ENCODE measurements at places on chromosomes 11 and 22. TPM values are rescaled to one million over a fixed set of nuclear protein-coding genes. Genes with fewer than 3 reads are reported as not detected.

GRCh38 chr11:14784230-14784629 lies 107.8 kb downstream of the CYP2R1 start:
- H3K27ac ChIP-seq: no peak overlapping the region
- no peaks in the 10 kb centered on the region for H3K36me3 ChIP-seq
- H3K4me3 ChIP-seq: no peak overlapping the region
- H3K4me1 ChIP-seq: no peaks in the 10 kb centered on the region
- DNase-seq: no peak
- H3K27me3 ChIP-seq: no peaks in the 10 kb centered on the region

The MRGPRF gene
- 11.5 TPM for total RNA-seq

The SCGB1A1 gene
- 3,364 TPM for total RNA-seq

GRCh38 chr11:59182457-59183151 lies 10.7 kb downstream of the DTX4 start:
- peaks cover 15% of the 10 kb centered on the region for H3K36me3 ChIP-seq
- no peak overlapping the region for H3K27ac ChIP-seq
- no peak overlapping the region for H3K4me3 ChIP-seq
- peaks cover 67% of the 10 kb centered on the region for H3K4me1 ChIP-seq

DNA sequence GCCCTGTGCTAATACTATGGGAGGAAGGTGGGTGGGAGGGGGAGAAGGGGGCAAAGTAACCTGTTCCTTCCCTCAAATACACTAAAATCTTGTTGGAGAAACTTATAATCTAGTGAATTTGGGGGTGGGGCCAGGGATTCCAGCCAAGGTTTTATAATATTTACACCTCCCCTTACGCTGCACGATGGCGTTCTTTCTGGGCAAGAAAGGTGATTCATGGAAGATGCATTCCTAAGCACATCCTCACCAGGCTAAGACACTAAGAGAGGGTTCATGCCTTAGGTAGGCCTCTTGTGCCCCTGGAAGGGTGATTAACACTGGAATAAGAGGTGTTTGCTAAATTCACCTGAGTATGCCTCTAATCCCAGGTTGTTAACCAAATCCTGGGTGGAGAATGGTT lies 82.6 kb downstream of the BARX2 start:
- H3K27ac ChIP-seq: no peak overlapping the region
- DNase-seq: no peak
- no peaks in the 10 kb centered on the region for H3K27me3 ChIP-seq
- no peaks in the 10 kb centered on the region for H3K36me3 ChIP-seq
- no peak overlapping the region for H3K4me3 ChIP-seq

- H3K4me1 ChIP-seq: no peaks in the 10 kb centered on the region
- H3K27ac ChIP-seq: no peak overlapping the region
- H3K27me3 ChIP-seq: no peaks in the 10 kb centered on the region
- H3K36me3 ChIP-seq: no peaks in the 10 kb centered on the region
- H3K4me3 ChIP-seq: no peak overlapping the region
Measured at GRCh38 chr11:37572491-37573171, 974.6 kb upstream of the RAG2 start.

DNA sequence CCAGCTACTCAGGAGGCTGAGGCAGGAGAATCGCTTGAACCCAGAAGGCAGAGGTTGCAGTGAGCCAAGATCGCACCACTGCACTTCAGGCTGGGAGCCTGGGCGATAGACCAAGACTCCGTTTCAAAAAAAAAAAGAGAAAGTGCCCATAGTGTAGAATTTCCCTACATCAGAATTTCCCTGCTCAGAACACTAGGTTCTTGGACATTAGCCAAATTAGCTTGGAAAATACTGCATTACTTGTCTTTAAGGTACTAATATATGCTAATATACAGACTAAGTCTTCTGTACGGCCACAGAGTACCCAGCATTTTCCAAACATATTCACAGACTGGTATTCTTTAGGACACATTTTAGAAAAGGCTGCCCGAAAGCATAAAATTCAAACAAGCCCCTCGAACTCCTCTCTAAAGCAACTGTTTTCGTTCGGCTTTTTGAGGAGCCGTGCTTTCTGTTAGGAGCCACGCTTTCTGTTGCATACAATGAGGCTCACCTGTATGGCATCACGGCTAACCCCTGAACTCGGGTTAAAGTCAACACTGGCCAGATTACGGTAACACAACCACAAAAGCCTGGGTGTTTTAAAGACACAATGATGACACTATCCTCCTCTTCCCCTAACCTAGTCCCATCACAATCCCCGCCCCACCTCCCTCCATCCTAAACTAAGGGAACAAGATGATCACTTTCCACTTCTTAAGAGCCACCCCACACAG lies 18.4 kb downstream of the TNKS1BP1 start:
- H3K27ac ChIP-seq: no peak overlapping the region
- no peak for DNase-seq
- H3K36me3 ChIP-seq: peaks cover 58% of the 10 kb centered on the region
- peaks cover 74% of the 10 kb centered on the region for H3K4me1 ChIP-seq

- no peaks in the 10 kb centered on the region for H3K27me3 ChIP-seq
- no peak for DNase-seq
- no peak overlapping the region for H3K4me3 ChIP-seq
Measured at GRCh38 chr11:77677138-77677537, 39.5 kb upstream of the CLNS1A start.

- H3K27ac ChIP-seq: no peak overlapping the region
- H3K27me3 ChIP-seq: peaks cover 3% of the 10 kb centered on the region
Measured at GRCh38 chr22:34760276-34761008, 305.5 kb upstream of the ISX start.

The SCN2B gene
- total RNA-seq: 1.6 TPM

DNA sequence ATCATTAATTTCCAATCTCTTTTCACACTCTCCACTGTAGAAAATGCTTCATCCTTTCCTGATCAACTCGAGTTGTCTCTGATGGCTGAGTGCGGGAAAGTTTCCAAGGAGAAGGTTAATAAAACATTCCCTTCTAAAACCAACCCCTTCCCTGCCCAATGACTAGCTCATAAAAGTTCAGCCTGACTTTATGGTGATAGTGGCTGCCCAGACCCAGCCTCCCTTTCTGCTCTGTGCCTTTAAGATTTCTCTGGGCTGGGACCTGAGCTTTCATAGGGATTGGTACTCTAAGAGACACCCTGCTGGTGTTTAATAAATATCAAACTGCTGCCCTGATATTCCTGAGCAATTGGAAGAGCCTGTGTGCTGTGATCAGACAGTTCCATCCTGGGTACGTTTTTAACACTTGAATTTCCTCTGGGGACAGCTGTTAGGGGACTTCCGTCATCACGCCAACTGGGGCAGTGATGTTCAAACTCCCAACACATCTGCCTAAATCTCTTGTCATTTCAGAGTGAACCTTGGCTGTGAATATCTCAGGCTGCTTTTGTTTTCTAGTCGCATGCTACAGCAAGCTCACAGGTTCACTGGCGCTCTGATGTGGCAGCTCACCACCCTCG lies 195.0 kb upstream of the KIRREL3 start:
- no peaks in the 10 kb centered on the region for H3K36me3 ChIP-seq
- no peaks in the 10 kb centered on the region for H3K4me1 ChIP-seq
- no peak overlapping the region for H3K27ac ChIP-seq
- H3K27me3 ChIP-seq: no peaks in the 10 kb centered on the region
- no peak overlapping the region for H3K4me3 ChIP-seq
- DNase-seq: no peak

- peaks cover 33% of the 10 kb centered on the region for H3K36me3 ChIP-seq
- DNase-seq: no peak
- no peak overlapping the region for H3K4me3 ChIP-seq
- H3K27ac ChIP-seq: no peak overlapping the region
- H3K27me3 ChIP-seq: no peaks in the 10 kb centered on the region
Measured at GRCh38 chr22:46682011-46682731, 55.9 kb downstream of the CERK start.

DNA sequence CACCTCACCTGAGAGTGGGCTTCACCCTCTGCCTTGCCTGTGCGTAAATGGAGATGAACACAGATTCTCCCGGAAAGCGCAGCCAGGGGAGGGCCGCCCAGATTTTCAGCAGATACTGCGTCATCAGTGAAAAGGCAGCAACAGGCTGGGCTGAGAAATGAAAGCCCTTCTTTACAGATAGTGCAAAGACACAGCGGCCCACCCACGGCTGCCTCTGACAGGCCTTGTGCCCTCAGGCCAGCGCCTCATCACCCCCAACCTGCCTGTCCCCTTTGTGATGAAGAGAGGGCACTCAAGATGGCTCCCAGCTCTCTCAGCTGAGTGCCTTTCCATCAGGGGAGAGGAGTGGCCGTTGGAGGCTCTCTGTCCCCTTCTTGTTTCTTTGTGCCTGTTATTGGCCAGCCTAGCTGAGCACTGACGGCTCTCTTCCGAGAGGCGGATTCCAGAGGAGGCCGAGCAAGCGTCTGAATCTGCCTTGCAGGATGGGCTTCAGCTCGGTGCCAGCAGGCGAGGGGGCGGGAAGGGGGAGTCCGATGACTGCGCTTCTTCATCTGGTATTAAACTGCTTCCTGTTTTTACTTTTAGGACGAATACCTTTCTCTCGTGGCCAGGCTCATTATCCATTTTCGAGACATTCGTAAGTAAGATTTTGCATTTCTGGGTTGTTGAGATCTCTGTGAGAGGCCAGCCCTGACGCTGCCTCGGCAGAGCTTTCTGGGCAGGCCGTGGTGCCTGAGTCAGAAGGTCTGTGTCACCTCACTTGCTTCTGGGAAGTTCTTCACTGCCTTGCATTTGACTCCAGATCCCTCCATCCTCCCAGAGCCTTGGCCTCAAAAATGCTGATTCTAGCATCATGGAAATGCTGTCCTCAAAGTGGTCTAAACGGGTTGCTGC lies 43.7 kb downstream of the MED15 start:
- H3K4me1 ChIP-seq: peaks cover 77% of the 10 kb centered on the region
- H3K27me3 ChIP-seq: no peaks in the 10 kb centered on the region
- no peak for DNase-seq
- peak overlapping the region; percentile 87 for H3K27ac ChIP-seq
- H3K36me3 ChIP-seq: peaks cover 50% of the 10 kb centered on the region
- H3K4me3 ChIP-seq: no peak overlapping the region

The GPR83 gene
- not detected for total RNA-seq

All from lower lobe of right lung (tissue), 2 donors.